ENCODE measurements at places on chromosomes 7 and 10.

- no peak for DNase-seq
These were observed 316.7 kb upstream of the NPSR1 start for GRCh38 chr7:34341326-34341725.

- no peak for DNase-seq
These were observed 32.3 kb downstream of the AGR3 start for GRCh38 chr7:16849296-16850148.

GRCh38 chr7:125670926-125671572 lies 741.4 kb upstream of the POT1 start:
- no peak for DNase-seq

GRCh38 chr10:103659674-103660363 lies 166.3 kb downstream of the NEURL1 start:
- peak; percentile 41 for DNase-seq

DNA sequence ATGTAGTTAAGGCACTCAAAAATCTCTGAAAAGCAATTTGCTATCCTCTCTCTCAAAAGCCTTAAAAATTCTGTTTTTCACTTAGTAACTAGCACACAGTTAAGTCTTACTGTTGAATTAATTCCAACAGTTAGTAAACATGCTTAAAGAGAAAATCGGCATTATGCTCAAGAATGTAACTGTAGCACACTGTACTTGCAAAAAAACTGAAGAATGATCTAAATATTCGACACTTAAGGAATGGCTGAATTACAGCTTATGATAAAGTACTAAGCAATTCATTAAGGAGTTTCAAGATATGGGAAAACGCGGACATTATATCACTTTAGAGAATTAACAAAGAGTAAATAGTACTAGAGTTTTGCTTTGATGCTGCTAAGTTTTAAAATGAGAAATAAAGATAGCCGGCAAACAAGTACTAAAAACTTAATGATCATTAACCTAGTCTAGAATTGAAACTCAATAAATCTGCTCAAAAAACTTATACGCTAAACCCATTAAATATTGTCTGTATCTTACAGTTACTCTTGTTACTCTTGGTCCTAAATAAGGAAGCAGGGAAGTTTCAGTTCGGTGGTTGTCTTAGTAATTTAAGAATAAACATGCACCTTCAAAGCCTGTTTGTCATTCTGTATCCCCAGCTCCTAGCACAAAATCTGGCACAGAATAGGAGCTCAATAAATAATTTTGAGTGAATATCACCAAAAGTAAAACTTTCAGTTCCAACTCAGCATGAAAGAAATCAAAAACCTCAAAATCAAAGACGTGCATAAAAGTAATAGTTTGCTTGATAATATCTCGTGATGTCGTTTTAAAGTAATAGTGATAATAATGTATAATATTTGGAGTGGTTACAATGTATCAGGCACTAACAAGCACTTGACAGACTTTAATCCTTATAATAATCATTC lies 1.2 kb downstream of the TRDMT1 start:
- DNase-seq = no peak

DNA sequence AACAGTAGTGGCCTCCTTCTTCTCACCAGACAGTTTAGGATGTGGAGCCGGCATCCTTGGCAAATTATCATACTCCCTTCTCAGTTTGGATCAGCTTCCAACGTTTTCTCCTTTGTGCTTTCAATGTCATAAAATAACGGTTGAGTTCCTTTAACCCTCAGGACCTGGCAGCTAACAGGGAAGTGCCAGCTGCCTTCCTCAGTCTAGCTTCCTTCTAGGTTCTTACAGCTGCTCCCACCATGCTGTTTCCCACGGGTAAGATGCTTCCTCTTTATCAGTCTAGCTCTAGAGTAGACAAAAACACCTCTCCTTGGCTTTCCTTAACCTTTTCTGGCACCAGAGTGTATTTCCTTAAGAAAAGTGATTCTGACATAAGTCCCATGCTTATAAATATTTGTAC lies 33.2 kb downstream of the BLVRA start:
- no peak for DNase-seq

- no peak for DNase-seq
These were observed 44.6 kb downstream of the VWA2 start for GRCh38 chr10:114283535-114284234.

DNA sequence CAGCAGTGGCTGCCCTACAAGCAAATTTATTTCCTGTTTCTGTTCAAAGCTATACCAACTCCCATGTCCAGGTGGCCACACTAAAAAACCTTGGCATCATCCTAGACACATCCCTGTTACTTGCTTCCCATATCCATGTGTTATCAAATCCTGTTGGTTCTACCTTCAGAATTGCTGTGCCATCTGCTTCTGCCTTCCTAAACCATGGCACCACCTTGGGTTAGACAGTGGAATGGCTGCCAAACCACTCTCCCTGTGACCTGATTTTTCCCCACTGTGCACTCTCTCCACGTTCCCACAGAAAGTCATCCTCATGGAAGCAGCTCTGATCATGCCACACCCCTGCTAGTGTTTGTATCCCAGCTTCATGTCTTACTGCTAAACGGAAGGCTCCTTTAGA lies 697.6 kb upstream of the GALNT17 start:
- no peak for DNase-seq

- no peak for DNase-seq
These were observed 694 bp downstream of the C10orf62 start for GRCh38 chr10:97590082-97590747.

GRCh38 chr10:109774121-109774440 lies 149.2 kb downstream of the XPNPEP1 start:
- DNase-seq = no peak

DNA sequence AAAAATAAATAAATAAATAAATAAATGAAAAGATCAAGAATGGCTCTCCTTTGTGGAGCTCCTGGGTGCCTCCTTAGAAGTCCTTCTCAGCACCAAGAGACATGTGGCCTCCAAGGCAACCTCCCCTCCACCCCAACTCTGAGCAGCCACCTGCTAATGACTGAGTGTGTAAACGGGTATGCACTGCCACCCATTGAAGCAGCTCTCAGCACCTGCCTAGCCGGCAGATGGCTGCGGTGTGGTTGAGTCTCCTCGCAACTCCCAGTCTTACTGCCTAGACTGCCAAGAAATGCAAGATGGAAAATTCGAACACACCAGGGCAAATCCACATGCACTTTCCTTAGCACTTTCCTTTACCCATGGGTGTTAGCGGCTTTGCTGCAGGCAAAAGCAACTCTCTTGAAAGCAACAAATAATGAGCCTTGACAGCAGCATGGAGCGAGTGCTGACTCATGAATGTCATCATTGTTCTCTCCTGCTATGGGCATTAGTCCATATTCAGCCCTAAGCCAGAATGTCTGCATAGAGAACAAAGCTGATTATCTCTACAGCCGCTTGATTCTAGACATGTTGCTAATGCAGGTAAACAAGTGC lies 913.9 kb upstream of the AUTS2 start:
- no peak for DNase-seq

DNA sequence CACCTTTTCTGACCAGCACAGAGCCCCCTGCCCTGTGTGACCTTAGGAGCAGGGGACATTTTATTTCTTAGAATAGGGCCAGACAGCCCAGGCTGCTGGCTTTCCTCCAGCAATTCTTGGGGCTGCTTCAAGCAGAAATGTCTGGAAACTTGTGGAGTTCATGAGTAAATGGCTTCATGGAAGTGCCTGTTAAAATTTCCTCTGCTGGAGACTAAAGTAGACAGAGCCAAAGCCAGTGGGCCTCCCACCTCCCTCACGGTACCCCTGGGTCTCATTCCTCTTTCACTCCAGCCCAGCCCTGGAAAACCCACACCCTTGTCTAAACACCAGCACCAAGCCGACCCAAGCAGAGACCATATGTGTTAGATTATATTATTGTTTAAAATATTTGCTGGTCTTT lies 505.5 kb upstream of the ZMIZ1 start:
- DNase-seq = no peak

DNA sequence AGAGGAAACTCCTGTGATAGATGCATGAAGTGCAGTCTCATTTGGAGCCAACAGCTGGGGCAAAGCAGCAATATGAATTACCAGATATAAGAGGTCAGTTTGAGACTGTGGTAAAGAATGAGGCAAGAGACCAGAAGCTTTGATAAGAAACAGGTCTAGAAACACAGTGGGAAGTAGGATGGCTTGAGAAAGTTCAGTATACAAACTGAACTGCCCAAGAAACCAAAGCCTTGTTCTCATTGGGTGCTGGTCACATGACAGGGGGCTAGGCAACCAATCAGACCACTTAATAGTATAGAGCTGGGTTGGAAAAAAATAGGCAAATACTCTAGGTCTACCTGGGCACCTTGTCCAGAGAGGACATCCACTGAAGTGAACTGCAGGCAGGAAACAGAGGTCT lies 46.2 kb upstream of the PLCE1 start:
- no peak for DNase-seq

DNA sequence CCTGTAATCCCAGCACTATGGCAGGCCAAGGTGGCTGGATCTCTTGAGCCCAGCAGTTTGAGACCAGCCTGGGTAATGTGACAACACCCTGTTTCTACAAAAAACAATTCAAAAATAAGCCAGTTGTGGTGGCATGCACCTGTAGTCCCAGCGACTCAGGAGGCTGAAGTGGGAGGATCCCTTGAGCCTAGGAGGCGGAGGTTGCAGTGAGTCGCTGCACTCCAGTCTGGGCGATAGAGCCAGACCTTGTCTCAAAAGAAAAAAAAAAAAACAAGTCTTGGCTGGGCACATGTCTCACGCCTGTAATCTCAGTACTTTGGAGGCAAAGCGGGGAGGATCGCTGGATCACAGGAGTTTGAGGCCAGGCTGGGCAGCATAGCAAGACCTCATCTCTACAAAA lies 74.6 kb upstream of the PDSS1 start:
- DNase-seq = no peak

GRCh38 chr7:95441042-95441823 lies 6.4 kb upstream of the PON2 start:
- no peak for DNase-seq

DNA sequence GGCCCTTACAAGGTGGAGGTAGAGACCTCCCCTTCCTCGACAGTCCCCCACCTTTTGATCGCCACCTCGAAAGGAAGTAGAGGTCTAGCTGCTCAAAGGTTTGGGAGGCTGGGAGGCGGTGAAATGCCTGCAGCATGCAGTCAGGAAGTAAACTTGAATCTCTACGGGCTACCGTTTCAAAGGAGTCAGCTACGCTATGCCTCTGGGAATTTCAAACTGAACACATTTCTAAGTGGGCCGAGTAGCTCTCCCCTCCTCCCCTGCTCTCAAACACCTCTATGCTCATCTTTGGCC lies 68.0 kb downstream of the CXCL12 start:
- DNase-seq = no peak

DNA sequence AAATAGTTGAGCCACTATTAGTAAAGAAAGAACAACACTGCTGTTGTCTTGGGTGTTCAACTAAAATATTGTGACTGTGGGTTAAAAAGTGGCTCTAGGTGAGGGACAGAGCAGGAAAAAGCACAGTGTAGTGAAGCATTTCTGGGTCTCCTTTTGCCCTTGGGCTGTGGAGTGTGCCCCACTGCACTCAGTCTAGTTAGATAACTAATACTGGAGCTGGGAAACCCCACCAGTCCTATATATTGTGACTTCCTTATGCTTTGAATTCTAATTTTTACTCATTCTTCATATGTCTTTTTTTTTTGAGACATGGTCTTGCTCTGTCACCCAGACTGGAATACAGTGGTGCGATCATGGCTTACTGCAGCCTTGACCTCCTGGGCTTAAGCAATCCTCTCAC lies 195.1 kb downstream of the EXOC4 start:
- DNase-seq = no peak

DNA sequence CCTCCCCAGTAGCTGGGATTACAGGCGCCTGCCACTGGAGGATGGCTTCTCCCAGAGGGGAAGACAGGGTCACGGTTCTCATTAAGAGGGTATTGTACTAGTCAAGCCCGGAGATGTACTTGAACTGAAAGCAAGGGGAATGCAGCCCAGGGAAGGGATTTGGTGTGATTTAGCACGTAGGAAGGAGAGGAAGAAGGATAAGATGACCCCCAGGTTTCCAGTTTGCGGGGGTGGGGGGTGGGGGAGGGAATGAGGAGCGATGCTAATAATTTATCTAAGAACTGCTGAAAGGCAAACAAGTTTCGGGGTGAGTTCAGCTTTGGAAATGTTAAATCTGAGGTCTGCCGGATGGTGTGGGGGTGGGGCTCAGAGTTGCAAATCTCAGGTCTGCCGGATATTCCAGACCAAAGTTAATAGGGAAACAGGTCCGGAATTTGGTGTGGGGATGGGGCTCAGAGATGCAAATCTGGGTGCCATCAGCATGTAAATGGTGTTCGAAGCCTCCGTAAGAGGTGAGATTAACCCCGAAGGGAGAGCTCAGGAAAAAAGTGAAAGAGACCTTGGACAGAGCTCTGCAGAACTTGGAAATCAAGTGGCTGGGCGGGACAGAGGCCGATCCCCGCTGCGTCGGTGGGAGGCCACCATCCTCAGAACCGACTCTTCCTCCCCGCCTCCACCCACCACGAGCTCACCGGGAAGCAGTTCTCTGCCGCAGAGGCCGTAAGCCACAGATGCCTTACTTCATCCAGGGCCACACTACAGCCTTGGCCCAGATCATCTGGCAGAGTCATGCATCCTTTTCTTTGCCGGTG lies 1.6 kb upstream of the SEPHS1 start:
- DNase-seq = peak; percentile 6

- DNase-seq = no peak
These were observed 126.2 kb downstream of the MDFIC start for GRCh38 chr7:115047958-115048720.

GRCh38 chr10:90484518-90484917 lies 373.3 kb downstream of the HTR7 start:
- no peak for DNase-seq

DNA sequence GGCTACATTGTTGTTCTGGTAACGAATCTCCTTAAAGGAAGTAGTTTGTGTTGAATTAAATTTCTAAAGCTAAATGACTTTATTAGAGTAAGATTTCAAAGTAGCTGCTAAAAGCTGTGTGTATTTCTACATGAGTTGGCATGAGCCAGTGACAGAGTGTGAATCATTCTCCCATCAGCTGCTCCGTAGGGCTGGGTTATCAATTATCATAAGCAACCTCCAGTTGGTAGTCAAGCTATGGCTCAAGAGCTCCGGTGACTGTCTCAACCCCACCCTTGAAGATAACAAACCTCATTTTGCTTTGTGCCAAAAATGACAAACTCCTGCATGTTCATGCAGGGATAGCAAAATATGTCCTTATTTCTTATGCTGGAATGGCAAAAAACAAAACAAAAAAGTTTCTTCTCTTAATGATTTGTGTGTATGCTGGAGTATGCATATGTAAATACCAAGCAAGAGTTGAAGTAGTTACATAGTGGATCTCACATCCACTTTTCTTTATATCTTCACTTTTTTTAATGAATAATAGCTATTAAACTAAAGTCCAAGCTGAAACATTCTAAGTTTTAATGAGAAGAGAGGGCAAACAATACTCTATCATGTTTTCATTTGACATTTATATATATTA lies 249.4 kb downstream of the CACNA2D1 start:
- DNase-seq = no peak

- no peak for DNase-seq
These were observed 77.3 kb downstream of the STK31 start for GRCh38 chr7:23787272-23787671.

Measured in activated CD4-positive, alpha-beta T cell treated with anti-CD3 and anti-CD28 coated beads, Interleukin-2, amount 50 U/mL, for 1 hour (primary cell).